ENCODE measurements at places on chromosomes 1 and 21.

DNA sequence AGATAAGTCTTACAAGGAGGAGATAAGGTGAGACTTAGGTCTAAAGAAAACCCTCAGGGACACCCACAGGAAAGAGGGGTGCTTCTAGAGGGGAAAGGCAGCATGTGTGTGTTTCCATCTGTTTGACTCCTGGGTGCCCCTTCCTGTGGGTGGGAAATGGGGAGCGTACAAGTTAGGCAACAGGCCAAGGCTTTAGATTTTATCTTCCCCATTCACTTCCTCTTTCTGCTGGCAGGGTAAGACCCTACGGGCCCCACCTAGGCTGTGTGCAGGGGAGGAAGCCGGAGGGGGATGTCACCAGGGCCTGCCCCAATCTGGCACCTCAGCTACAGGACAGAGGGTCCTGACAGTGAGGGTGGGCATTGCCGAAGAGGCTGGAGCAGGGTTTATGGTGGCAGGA, 2.5 kb upstream of the OLIG1 start:
- no peak for DNase-seq

DNA sequence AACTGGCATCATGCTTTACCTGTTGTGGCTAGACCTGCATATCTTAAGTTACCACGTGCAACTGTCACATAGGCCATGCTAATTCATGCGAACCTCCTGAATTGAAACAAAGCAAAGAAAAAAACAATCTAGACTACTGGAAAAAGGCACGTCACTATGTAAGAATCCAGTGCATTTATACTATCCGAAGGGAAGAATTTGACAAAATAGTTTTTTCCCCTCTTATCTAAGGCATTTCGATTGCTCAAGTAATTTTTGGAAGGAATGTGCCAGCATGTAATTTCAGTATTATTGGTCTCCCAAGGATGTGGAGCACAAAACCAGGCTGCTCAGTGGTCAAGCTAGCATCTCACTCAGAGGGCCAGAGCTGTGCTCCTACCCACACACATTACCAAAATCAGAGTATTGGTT, 31.5 kb upstream of the C1orf198 start:
- no peak for DNase-seq

DNA sequence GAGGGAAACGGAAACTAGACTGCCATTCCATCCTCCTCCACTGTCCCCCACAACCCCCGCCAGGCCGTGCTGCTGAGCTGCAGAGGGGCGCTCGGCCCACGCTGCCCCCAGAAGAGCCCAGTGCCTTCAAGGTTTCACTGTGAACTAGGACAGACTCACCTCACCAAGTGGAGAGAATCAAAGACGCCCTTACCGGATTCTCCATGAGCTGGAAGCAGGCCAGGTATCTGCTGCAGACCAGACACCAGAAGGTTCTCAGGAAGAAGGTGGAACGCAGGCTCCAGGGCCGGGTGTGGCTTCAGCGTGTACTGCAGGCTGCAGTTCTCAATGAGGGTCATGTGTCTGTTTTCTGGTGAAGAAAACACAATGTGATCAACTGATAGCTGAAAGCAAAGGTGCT, 30.6 kb downstream of the NPHP4 start:
- DNase-seq = no peak

DNA sequence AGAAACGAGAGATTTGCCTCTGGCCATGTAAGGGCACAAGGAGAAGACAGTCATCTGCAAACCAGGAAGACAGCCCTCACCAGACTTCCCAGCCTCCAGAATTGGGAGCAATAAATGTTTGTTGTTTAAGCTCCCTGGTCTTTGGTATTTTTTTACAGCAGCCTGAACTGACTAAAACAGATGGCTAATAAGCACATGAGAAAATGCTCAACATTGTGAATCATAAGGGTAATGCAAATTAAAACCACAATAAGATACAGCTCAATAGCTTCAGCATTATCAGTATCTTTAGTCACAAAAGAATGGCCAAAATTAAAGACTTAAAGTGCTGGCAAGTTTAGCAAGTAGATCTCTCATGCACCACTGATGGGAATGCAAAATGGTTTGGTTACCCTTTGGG, 11.7 kb downstream of the UBE2G2 start:
- DNase-seq = no peak

GRCh38 chr1:184919892-184920291, 54.4 kb downstream of the NIBAN1 start:
- DNase-seq = no peak

GRCh38 chr1:94792473-94793295, 27.5 kb upstream of the SLC44A3 start:
- no peak for DNase-seq

DNA sequence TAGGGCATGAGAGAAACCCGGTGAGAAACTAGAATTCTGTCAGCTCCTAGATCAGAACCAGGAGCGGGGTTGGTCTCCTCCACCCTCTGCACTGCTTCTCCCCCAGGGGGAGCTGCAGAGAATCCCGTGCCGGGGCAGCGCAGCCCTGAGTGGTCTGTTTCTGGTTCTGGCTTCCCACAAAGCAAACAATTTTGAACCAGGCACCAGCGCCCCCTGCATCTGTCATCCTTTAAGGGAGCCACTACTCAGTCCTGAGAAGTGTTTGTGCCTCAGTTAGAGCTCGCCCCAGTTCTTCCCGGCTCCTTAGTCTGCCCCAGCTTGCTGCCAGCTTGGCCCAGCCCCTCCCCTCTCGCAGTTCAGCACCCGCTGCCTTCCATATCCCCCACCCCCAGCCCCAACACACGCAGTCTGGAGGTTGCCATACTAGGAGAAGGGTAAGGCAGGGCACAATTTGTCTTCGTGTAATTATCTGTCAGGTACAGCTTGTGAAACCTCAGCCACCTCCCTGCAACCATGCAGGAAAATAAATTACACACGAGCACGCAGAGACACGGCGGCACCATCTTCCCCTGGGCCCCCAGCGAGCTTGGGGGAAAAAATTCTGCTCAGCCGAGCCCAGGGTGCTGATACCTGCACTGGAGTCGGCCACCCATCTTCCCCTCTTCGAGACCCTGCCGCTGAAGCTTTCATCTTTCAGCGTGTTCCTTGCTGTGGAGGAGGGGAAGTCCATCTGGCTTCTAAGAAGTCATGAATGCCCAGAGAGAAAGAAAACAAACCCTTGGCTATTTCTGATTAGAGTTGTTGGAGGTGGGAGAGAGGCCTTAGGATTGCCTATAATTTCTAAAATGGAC, 62.6 kb upstream of the CD1D start:
- no peak for DNase-seq

- DNase-seq = no peak
Measured at GRCh38 chr1:52636721-52637695, 4.0 kb downstream of the SHISAL2A start.

All from activated gamma-delta T cell (primary cell).